ENCODE measurements at places on chromosomes 16 and 17.

DNA sequence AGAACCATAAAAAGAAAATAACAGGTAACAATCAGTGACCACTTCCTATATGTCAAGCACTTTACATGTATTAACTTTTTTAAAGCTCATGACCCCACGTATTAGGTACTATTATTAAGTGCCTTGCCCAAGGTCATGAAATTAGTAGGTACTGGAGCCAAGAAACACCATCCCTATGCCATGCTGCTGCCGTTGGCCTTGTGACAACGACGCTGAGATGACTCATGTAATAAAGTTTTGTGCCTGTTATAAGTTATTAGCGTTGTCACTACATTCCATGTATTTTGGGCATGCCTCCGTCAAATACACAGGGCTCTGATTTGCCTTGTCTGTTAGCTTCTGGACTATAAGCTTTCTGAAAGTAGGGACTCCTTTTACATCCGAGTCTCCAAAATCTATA is 1.4 kb downstream of the BBS2 start:
- no peak for DNase-seq

DNA sequence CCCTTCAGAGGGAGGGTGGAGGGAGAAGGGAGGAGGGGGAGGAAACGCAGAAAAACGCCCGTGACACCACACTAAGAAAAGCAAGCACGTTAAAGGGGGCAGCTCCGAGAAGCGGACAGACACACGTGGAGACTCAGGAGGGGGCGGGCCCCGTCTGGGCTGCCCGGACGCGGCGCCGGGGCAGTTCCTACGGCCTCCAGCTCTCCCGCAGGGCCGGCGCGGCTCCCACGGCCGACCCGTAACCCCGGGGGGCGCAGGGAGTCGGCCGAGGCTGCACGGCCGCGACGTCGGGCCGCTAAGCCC is 362 bp downstream of the KLHDC4 start:
- DNase-seq = no peak

DNA sequence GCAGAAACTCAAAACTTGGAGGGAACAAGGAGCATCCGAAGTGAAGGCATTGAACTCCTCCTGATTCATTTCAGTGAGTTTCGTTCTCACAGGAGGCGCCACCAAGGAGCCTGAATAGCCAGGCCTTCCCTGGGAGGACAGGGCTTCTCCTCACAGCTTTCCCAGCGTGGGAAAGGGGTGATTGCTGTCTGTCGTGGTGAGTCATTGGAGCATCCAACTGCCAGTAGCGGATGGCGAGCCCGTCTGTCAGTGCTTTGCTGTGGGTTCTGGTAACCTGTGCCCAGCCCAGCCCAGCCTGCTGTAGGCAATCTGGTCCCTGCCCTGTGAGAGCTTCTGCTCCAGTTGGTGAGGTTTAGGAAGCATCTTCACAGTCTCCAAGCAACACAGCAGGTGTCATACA is 28.3 kb downstream of the PLCD3 start:
- no peak for DNase-seq

DNA sequence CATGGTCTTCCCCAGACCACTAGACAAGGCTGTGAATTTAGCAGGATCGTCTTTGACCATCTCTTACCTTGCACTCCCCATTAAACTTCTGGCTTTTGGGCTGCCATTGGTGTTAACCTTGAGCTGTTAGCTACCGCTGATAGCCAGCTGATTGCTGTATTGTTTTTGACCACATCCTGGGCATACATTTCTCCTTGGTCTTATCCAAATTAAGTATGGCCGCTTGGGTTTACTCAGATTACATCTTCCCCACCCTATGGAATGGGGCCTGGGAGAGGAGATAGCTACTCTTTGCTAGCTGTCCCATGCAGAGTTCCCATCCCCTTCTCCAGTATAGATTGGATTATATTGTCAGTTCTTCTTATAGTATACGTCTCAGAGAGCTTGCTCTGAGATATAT is 270.4 kb upstream of the ELAC2 start:
- DNase-seq = no peak

DNA sequence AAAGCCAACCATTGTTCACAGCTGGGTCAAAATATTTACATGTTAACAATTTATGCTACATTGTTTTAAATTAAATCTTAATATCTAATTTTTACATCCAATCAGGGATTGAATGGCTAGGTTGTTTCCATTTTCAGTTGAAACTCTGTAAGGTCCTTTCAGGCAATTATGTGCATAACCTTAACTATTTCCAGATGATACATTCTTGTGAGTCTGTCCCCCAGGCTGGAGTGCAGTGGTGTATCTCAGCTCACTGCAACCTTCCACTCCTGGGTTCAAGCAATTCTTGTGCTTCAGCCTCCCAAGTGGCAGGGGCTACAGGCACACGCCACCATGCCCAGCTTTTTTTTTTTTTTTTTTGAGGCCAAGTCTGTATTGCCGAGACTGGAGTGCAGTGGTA is 10.4 kb downstream of the CDC42EP4 start:
- DNase-seq = no peak

- DNase-seq = no peak
Measured at GRCh38 chr17:77242118-77242851, 101.5 kb downstream of the SEC14L1 start.

DNA sequence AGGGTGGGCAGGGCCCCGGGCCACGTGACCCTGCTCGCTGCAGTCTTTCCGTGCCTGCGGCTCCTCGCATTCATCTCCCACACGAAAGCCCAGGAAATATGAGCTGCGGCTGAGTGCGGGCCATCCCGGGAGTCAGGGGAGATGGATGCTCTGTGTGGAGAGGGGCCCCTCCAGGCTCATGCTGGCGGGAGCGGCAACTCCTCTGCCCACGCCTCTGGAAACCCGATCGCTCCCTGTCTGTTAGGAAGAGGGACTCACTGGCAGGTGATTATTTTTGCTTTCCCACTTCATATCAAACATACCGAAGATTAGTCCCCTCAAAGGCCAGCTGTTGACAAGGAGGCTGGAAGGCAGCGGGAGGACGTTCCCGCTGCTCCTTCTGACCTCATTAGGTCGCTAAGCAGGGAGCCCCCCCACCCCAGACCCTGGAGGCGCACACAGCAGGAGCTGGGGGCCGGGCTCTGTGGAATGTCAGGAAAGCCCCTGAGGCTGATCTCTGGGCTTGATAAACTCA is 228.5 kb downstream of the FOXL1 start:
- DNase-seq = no peak

DNA sequence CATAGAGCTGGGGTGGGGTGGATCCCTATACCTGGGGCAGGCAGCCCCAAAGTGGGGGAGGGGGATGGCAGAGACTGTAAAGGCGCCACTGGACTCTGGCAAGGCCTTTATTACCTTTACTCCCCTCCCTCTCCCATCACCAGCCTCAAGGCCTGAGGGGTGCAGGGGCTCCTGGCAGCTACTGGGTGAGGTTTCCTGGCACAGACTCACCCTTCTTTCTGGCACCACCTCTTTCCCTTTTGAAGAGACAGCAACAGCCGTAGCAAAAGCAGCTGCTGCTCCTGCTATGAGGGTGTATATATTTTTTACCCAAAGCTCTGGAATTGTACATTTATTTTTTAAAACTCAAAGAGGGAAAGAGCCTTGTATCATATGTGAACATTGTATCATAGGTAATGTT is 17.6 kb downstream of the RAPGEFL1 start:
- DNase-seq = no peak

DNA sequence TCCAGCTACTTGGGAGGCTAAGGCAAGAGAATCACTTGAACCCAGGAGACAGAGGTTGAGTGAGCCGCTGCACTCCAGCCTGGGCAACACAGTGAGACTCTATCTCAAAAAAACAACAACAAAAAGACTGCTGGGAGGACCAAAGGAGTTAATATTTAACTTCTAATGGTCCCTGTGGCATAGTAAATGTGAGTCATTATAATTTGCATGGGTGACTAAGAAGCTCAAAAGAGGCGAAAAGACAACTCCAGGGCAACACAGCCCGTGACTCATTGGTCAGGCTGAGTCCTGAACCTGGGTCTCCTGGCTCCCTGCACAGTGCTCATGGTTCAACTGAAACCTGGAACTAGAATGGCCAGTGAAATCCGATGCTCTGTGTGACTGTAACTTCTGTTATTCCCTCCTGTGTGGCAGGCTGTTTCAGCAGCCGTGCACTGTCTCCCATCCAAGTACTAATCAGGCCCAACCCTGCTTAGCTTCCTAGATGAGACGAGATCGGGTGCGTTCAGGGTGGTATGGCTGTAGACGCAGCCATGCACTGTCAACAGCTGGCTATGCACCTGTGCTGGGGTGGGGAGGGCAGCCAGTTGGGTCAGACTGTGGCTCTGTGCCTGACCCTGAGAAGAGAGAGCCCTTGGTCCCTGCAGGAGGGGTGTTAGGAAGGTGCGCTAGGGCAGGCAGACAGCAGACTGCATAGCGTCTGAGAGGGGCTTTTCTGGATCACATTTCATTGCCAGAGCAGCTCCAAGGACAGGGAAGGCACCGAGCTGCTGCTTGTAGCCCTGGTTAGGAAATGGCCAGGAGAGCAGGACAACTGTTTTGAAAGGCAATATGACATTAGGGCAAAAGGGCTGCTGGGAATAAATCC is 14.5 kb upstream of the GPRC5C start:
- peak; percentile 24 for DNase-seq

DNA sequence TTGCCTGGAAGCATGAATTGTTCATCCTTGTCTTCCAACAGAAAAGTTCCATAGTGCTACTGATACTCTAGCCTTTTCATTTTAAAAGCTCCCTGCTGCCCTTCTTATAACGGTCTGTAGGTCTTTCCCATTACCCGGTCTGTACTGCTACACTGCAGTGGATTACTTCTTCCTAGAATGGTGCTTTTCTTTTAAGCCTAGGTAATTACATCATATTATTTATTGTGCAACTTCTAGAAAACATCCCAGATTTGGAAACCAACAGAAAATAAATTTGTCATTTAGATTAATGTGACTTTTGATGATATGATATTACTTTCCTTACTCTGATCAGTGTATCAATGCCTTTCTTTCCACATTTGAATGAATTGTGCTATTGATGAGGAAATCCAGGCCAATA is 199.4 kb downstream of the TANC2 start:
- no peak for DNase-seq

DNA sequence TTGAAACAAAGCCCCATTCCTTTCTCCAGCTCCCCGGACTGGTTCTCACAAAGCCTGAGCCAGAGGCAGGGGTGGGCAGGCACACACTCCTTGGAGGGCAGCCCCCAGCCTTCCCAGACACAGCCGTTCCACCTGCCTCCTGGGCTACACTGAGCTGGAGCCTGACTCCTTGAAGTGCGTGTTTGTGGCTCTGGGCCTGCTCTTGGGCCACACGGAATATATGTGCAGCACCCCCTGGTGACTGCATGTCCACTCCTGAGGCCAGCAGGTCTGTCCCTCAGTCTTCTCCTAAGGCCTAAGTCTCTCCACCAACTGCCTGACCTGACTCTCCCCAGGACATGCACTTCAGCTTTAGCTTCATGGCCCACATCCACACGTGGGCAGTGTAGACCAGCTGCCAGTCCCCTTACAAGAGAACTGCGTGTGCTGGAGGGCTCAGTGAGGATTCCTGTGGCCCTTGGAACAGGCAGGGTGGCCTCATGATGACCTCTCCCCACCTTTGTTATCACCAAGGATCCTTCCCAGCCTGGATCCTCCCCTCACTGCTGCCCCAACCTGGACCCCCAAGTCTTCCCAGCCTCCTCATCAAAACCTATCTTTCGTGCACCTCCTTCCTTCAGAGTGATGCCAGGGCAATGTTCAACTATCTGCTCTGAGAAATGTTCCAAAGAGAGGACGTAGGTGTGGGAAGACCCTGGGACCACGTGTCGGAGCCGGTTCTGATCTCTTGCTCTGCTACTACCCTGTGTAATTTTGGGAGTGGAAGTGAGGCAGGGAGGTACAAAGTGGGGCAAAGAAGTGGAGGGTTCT is 12.4 kb upstream of the SLC6A2 start:
- no peak for DNase-seq

DNA sequence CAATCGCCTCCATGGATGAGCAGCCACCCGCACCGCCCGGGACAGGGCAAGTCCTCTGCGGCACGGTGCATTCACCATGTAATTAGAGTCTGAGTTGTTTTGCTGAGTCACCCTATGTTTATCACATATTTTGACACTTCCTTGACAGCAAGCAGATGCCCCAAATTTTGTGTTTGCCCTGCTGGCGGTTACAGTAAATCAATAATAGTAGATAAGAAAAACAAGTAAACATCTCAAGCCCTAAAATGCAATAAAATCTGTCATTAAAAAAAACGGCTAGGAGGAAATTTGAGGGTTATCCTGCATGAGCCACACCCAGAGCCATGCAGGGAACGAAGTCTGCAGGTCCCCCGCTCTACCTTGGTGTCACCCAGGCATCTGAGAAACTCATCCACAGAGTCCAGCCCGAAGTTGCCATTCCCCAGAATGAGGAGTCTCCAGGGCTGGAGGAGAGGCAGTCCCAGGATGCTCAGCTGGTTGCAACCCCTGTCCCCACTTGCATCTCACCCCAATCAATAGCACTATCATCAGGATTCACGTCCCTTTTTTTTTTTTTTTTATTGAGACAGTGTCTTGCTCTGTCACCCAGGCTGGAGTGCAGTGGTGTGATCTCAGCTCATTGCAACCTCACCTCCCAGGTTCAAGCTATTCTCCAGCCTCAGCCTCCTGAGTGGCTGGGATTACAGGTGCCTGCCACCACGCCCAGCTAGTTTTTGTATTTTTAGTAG is 16.5 kb upstream of the ST6GALNAC1 start:
- DNase-seq = no peak

GRCh38 chr16:68715471-68715870 is 21.6 kb upstream of the CDH1 start:
- no peak for DNase-seq

DNA sequence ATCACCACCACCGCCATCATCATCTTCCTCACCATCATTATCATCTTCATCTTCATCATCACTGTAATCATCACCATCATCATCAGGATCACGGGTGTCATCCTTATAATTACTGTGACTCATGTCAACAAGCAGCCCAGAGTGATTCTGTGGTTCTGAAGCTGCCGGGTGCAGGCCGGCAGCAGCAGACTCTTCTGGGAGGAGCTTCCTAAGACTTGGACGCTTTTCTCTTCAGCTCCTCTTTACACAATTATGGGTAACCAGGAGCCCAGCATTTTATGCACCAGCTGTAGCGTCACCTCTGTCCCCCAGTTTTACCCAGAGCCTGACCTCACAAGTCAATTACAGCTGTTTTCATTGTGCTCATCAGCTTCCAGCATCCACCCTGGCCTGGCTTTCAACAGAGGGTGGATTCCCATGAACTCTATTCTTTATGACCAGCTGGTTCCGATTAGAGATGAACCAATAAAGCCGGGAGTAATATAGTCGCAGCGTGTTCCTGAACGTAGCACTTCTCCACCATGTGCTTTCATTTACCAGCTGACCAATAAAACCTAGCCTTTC is 275.8 kb downstream of the FOXL1 start:
- no peak for DNase-seq

GRCh38 chr17:36594626-36595401 is 3.1 kb downstream of the DHRS11 start:
- no peak for DNase-seq

DNA sequence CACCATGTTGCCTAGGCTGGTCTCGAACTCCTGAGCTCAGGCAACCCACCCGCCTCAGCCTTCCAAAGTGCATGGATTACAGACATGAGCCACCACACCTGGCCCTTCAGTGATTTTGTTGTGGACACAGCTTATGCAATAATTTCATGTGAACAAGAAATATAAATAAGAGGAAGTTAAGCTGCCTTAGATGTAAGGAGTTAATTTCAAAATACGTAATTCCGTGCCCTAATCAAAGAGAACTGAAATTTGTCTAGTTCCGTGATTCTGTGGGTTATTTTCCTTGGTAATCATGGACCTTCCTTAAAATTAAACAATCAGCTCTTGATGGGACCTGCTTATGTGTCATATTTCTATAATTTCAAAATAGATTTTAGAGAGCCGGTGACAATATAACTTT is 11.9 kb downstream of the TVP23A start:
- no peak for DNase-seq

Measured in brain microvascular endothelial cell (primary cell).